Left renal pelvis (tissue), 4 donors: ENCODE measurements at places on chromosomes 1 and 21. TPM values are rescaled to one million over a fixed set of nuclear protein-coding genes. Genes with fewer than 3 reads are reported as not detected.

DNA sequence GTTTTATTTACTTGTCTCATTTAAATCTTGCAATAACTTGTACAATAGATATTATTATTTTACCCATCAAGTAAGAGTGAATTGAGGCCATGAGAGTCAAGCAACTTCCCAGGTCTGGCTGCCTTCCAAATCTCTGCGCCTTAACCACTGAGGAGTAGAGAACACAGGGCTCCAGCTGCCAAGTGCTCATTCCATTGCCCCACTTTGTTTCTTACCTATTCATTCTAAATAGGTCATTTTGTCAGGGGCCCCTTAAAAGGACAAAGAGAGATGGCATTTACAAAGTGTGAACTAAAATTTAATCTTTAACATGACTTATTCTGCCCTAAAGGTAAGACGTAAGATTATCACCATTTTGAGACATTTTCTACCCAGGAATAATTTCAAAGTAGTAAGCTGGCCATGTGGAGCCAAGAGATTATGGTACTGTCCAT is 3.5 kb downstream of the PPP1R15B start:
- DNase-seq, result no peak

The AJAP1 gene
- polyA plus RNA-seq, result 1.3 TPM

DNA sequence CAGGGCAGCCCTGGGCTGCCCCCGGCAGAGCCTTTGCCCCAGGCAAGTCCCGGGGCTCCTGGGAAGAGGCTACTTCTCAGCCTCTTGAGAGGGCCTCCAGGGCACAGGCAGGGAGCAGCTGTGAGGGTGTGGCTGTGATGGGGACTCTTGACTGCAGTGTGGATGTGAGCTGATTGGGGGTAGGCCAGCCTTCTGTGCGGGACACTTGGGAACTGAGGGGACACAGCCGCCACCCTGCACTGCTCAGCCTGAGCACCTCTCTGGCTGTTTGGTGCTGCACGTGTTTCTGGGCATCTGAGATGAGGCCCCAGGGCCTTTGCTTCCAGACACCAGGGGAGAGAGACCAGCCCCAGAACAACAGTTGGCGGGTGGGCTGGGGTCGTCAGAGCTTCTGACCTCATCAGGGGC is 62.1 kb downstream of the SKI start:
- DNase-seq, result no peak

DNA sequence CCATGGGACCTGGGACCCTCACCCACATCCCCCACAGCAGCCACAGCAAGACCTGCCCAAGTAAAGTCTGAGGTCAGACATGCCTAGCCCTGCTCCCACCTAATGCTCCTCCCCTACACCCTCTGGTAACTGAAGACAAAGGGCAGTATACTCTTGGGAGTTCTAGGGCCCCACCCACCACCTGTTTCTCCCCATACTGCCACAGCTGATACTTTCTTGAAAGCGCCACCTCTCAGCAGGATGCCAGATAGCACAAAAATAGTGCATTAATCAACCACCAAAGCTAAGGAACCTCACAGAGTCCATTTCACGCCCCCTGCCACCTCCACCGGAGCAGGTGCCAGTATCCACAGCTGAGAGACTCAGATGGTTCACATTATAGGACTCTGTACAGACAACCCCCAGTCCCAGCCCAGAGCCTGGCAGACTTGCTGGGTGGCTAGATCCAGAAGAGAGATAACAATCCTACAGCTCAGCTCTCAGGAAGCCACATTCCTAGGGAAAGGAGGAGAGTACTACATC is 238.1 kb downstream of the LRRC40 start:
- DNase-seq, result no peak

The OR2AK2 gene
- not detected for polyA plus RNA-seq

The GPR37L1 gene
- polyA plus RNA-seq, result 0.08 TPM

DNA sequence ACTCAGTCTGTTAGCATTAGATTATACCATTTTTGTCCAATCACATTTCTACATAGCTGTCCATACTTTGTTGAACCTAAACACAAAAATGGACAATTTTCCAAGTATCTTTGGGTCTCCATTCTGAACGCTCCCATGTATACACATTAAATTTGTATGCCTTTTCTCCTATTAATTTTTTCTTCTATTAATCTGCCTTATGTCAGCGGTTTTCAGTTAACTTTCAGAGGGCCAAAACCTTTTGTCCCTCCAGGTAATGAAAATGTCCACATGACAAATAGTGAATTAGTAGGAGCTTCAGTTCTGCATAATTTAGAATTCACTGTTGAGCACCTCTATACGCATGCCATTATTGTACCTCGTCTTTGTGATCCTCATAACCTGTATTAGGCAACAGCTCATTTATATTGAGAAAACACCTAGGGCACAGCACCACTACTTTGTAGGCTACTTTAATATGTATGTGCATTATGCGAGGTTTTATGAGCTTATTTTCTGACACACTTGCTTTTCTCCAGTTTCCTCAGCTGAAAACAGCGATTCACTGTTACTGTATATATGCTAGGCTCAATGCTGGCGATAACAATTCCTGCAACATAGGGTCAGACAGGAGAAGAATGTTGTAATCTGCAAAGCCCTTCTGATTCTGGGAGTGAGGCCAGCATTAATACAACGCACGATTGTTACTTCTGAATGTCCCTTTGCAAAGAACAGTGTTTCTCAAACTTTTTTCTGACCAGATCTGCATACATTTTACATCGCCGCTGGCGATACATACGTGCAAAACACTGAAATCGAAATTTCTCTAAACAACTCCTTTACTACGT is 1.1 kb upstream of the ABCD3 start:
- peak; percentile 37 for DNase-seq

The SV2A gene
- 13.3 TPM for polyA plus RNA-seq

The PTPN7 gene
- polyA plus RNA-seq, result 0.86 TPM

DNA sequence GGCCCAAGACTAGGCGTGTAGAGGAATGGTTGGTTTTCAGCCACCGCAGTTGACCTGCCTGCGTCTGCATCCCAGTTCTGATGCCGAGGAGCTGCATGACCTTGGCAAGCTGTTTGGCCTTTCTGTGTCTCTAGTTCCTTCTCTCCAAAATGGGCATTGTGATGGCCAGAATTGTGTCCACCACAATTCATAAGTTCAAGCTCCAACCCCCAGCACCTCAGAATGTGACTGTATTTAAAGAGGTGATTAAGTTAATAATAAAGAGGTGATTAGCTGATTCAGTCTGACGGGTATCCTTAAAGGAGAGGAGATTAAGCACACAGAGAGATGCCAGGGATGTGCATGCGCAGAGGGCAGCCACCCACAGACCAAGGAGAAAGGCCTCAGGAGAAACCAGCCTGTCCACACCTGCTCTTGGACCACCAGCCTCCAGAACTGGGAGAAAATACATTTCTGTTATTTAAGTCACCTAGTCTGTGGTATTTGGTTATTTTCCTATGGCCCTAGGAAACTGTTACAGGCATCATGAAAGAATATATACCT is 28.5 kb downstream of the MAB21L3 start:
- DNase-seq, result no peak

The RAB42 gene
- polyA plus RNA-seq, result 2.7 TPM

DNA sequence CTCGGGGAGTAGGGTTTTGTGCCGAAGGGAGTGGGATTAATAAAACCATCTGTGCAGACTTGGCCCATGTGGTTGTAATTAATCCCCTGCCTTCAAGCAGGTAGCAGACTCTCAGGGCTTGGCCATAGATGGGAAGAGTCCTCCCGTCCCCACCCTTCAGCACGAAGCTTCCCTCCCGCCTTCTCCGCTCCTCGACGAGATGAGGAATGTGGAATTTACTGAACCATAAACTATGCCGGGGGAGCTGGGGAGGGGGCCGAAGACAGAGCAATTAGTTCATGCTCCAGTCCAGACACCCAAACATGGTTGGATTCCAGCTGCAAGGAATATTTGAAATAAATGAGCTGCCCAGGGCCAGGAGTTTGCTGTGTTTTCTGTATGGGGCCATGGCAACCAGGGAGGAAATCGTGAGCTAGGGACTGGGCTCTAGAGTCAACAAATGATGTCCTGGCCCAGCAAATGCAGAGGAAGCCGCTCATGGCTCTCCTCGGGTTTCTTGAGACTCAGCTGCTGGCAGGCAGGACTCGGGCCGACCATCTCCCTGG is 78.8 kb downstream of the SPSB1 start:
- peak; percentile 80 for DNase-seq

DNA sequence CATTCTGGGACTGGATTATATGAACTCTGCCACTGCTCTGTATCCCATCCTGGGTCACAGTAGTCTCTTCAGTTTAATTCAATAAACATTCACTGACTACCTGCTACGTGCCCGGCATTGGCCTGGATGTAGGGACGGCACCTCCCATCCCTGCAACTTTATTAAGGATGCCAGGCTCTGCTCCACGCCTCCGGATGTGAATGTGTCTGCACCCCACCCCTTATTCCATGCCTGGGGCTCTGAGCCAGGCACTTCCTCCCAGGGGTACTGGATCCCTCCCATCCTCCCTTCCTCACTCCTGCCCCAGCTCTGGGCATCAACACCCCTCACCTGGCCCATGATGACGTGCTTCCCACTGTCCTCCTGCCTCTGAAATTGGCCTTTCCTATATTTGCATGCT is 53.7 kb downstream of the KCNN3 start:
- DNase-seq, result no peak

DNA sequence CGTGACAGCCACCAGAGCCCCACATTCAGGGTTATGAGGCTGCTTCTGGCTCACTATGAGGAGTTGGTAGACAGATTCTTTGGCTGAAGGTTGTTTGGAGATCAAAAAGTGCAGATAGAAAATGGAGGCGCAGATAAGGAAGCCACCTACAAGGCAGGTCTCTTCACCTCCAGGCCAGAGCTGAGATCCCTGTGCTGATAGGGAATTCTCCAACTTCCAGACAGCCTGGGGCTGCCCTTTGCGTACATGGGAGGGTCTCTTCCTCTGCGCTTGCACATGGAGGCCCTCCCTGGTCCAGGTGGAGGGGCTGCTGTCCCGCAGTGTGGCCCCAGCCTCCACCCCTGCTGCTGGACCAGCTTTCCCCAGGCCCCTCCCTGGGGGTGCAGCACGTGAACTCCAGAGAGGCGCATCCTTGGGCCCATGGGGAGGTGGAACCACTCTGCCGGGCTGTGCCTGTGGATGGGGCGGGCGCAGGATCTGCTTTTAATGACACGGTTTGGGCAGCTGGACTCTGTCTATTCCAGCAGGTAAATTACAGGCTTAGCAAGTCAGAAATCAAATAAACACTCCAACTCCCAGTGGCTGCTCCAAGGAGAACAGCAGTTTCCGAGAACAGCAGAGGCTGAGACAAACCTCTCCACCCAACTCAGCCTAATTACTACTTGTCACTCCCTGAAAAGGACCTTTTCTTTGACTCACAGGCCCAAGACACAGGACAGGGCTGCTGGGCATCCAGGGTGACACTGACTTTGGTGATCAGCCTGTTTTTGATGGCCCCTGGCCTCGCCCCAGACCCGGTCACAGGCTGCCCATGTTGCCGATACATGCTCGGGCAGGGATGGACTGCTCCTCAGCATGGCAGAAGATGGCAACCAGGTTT is 12.4 kb downstream of the OXCT2 start:
- DNase-seq, result no peak

- DNase-seq, result no peak
Measured at GRCh38 chr1:112044745-112045144, 55.3 kb upstream of the KCND3 start.

- DNase-seq, result no peak
Measured at GRCh38 chr1:161511018-161511755, 5.9 kb downstream of the FCGR2A start.

- DNase-seq, result no peak
Measured at GRCh38 chr1:51147394-51147793, 45.4 kb downstream of the C1orf185 start.

- no peak for DNase-seq
Measured at GRCh38 chr1:60596791-60597750, 485.3 kb upstream of the NFIA start.

GRCh38 chr1:94981575-94981973 is 54.7 kb upstream of the CNN3 start:
- no peak for DNase-seq

- DNase-seq, result no peak
Measured at GRCh38 chr1:234999513-234999940, 129.1 kb downstream of the TOMM20 start.

GRCh38 chr1:160739098-160739511 is at the start of gene SLAMF7:
Gene SLAMF7 (plus strand): TSS chr1:160739247. CDS start chr1:160739302, 55 bp downstream.
- no peak for DNase-seq

The SPSB1 gene
- polyA plus RNA-seq, result 11.3 TPM

DNA sequence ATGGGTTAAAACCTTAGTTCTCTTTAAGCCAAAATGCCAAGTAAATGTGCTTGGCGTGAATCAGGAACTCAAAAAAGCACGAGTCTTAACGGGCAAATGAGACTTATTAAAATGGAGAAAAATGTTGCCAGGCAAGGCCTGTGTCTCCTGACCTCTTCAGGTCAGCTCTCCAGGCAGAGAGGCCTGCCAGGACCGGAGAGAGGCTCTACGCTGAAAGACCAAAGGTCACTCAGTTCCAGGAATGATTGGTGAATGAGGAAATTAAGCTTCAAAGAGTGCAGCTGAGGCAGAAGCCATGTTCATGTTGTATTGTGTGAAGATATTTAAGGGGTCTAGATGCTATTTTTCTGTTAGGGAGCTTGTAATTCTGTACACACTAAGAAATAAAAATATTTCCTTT is 66.6 kb downstream of the SPAG17 start:
- DNase-seq, result no peak

GRCh38 chr1:29409616-29410015 is 173.3 kb downstream of the PTPRU start:
- no peak for DNase-seq

- DNase-seq, result no peak
Measured at GRCh38 chr1:181396811-181397210, 86.5 kb upstream of the CACNA1E start.

The SPRR1B gene
- polyA plus RNA-seq, result not detected

DNA sequence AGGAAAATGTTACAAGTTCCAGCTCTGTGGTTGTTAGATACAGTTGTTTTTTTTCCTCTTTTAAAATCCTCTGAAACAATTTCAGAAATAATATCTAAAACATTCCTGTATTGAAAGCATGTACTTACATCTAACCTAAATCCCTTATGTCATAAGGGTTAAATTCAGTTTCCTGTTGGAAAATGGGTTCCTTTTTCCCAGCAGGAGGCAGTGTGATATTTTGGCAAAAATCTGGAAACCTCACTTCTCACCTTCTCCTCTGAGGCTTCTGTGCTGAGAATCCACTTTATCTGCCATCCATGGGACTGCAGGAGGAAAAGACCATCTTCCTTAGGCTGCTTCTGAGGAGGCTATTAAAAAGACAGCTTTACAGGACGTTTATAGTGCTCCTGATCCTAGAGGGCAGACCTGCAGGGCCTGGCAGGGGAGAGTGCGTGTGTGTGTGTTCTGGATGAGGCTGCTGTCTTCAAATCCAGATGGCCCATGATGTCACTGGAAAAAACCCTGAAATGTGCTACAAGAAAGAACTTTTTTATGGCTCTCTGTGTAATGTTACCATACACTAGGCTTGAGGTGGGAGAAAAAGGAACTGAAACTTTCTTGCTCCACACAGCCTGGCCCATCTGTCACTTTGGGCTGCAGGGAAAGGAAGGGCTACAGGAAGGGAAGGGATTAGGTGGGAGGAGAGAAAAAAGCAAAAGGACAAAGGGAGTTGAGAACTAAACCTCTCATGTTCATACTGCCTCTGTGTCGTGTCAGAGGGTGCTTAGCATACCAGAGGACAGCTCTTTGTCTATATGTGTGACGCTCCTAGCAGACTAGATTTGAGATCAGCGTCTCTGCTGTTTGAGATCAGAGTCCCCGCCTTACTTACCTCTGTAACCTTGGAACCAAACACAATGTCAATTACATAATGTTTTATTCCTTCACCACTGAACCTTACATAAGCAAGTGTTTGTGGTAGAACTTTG is 379.2 kb upstream of the SPAG17 start:
- no peak for DNase-seq

The PADI2 gene
- 2.2 TPM for polyA plus RNA-seq
